ENCODE measurements at places on chromosomes 5 and 9. TPM values are rescaled to one million over a fixed set of nuclear protein-coding genes. Genes with fewer than 3 reads are reported as not detected.

DNA sequence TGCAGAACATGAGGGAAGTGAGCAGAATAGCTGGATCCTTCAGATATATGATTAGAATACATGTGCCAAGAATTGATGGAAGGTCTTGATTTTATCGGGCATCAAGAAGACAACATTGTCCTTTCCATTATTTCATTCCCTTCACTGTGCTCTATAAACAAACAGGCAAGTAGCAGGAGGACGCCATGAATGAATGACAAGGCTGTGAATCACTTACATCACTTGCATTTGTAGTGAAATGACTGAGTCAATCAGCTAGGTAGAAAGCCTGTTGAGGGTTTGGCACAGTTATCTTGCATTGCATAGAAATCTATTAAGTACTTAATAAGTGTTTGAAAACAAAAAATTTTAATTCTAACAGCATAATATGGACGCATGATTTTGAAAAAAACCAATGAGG lies 548.8 kb upstream of the IZUMO3 start:
- no peaks in the 10 kb centered on the region for H3K27me3 ChIP-seq
- H3K4me3 ChIP-seq = no peak overlapping the region
- H3K36me3 ChIP-seq = no peaks in the 10 kb centered on the region

DNA sequence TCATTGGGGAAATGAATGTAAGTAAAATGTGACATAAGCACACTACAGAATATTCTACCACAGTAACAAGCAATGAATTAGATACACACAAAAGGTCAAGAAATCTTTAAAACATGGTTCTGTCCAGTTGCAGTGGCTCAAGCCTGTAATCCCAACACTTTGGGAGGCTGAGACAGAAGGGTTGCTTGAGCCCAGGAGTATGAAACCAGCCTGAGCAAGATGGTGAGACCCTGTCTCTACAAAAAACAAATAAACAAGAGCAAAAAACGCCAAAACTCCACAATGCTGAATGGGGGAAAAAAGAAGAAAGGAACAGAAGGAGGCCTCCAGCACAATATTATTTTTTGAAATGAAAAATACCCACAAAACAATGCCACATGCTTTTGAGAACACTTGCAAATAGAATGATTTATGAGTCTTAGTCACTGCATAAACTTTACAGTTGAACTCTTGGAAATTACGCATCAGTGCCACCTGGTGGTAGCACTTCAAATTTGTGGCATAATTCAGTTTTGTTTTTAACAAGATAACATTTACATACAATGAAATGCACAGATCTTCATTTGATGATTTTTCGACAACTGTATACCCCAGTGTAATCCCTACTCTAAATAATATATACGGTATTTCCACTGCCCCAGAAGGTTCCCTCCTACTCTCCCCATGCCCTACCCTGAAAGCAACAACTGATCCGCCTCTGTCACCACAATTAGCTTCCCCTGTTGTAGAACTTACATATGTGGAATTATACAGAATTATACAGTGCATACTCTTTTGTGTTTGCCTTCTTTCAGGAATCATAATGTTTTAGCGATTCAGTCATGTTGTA lies 14.4 kb upstream of the SPINK4 start:
- no peak overlapping the region for H3K27ac ChIP-seq
- H3K4me3 ChIP-seq = no peak overlapping the region
- no peaks in the 10 kb centered on the region for H3K27me3 ChIP-seq
- 0 out of 2 replicates have a peak, but pooled peaks cover 2% of the 10 kb centered on the region for H3K4me1 ChIP-seq
- H3K36me3 ChIP-seq = no peaks in the 10 kb centered on the region
- DNase-seq = peak; percentile 66

GRCh38 chr9:77440057-77440456 lies 208.1 kb downstream of the GNA14 start:
- H3K27me3 ChIP-seq = no peaks in the 10 kb centered on the region
- no peaks in the 10 kb centered on the region for H3K36me3 ChIP-seq
- no peak for DNase-seq
- no peak overlapping the region for H3K4me3 ChIP-seq
- H3K4me1 ChIP-seq = no peaks in the 10 kb centered on the region
- no peak overlapping the region for H3K27ac ChIP-seq

GRCh38 chr9:134892820-134893420 lies 12.3 kb downstream of the FCN2 start:
- no peaks in the 10 kb centered on the region for H3K27me3 ChIP-seq
- H3K27ac ChIP-seq = no peak overlapping the region
- no peak overlapping the region for H3K4me3 ChIP-seq
- no peaks in the 10 kb centered on the region for H3K36me3 ChIP-seq
- no peak for DNase-seq
- no peaks in the 10 kb centered on the region for H3K4me1 ChIP-seq

DNA sequence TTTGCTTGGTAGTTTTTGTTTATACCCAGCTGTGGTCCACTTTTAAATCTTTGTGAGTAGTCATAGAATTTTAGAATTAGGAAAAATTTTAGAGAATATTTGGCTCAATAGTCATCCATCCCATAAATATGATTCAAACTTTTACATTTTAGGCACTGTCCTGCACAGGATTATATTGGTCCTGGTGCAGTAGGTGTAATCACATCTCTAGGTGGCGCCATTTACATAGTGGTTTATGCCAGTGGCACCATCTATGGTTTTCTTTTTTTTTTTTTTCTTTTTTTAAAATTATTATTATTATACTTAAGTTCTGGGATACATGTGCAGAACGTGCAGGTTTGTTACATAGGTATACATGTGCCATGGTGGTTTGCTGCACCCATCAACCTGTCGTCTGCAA lies 260.7 kb upstream of the KCNN2 start:
- no peak for DNase-seq
- no peak overlapping the region for H3K27ac ChIP-seq
- no peaks in the 10 kb centered on the region for H3K4me1 ChIP-seq
- no peak overlapping the region for H3K4me3 ChIP-seq
- H3K27me3 ChIP-seq = no peaks in the 10 kb centered on the region

DNA sequence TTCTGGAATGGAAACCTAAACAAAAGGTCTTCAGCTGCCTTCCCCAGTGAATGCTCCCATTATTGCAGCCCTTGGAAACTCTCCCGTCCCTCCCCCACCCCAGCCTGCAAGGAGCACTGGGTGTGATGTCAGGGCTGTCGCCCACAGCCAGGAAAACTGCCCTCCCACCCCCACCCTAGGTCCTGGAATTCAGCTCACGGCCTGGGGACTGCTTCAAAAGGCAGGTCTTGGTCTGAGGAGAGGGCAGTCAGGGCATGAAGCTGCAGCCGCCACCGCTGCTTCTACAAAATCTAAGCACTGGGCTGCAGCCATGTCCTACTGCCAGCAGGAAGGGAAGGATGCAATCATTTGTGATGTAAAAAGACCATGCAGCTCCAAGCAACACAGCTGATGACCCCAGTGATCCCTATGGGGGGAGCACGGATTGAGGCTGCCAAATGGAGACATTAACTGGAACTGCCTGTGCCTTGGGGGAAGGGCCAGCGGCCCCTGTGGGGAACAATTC lies 11.4 kb downstream of the GRHPR start:
- H3K27ac ChIP-seq = no peak overlapping the region
- no peaks in the 10 kb centered on the region for H3K27me3 ChIP-seq
- H3K36me3 ChIP-seq = peaks cover 21% of the 10 kb centered on the region
- peaks cover 19% of the 10 kb centered on the region for H3K4me1 ChIP-seq
- DNase-seq = no peak

Gene ZNF474
- not detected for total RNA-seq
